ENCODE measurements at places on chromosomes 4 and X.

DNA sequence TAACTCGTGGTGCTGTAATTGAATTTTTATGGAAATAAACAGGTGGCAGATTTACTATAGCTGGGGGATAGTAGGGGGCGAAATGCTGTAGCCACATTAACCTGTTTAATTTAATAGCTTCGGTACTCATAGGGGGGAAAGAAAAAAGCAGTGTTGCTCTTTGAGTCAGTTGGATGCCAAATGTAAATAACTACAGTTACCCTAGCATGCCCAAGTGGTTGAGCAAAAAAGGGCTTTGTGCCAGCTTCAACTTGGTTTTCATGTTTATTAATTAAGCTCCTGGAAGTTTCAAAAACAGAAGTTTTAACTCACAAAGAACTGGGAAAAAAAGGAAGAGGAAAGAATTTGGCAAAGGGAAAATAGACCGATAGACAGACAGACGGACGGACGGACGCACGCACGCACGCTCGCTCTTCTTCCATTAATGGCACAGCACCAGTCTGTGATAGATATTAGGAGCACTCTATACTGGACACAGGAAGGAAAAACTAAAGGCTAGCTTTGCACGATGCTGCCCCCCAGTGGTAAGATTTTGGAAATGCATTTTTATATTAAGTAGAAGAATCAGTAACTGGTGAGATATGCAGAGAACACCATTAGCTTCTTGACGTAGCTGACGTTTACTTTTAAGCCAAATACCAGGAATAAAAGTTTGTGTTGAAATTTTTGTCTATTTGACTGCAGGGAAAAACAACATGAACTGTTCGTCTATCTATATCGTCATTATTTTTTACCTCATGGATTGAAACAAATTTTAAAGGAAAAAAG is 151.8 kb downstream of the SLC7A11 start:
- no peaks in the 10 kb centered on the region for H3K36me3 ChIP-seq
- no peak overlapping the region for H3K4me3 ChIP-seq
- H3K4me1 ChIP-seq: no peaks in the 10 kb centered on the region

DNA sequence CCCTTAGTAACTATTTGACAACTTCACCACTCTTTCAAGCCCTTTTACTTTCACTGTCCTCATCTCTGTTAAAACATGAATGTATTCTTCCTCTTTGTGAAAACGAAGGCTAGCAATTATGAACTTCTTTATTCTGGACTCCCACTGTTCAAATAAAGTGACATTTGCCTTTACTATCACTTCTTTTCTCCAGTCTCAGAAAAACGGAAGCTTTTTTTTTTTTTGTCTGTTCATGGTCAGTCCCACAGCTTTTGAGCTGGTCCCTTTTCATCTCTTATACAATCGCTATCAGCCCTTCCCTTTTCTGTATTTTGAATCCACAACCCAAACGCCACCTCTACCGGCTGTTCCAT is 327.7 kb downstream of the DKK2 start:
- no peak overlapping the region for H3K4me3 ChIP-seq
- no peak overlapping the region for H3K27ac ChIP-seq
- no peaks in the 10 kb centered on the region for H3K27me3 ChIP-seq
- H3K4me1 ChIP-seq: no peaks in the 10 kb centered on the region
- H3K36me3 ChIP-seq: no peaks in the 10 kb centered on the region

DNA sequence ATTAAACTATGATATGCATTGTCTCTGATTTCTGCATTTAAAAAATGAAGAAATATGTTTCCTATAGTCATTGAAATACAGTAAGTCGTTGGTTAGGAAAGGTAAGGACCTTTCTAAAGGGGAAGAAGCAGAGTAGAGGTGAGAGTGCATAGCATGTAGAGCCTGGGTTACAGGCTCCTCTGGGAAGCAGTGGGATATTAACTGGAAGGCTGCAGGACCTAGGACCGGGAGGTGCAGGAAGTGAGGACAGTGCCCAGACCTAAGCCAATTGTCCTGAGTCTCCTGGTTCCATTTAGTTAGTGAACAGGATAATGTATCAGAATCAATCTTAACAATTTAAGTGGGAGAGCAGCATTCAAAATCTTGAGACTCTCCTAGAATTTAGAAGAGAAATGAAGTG is 237.1 kb upstream of the NUDT6 start:
- no peaks in the 10 kb centered on the region for H3K27me3 ChIP-seq
- no peak overlapping the region for H3K27ac ChIP-seq
- H3K4me3 ChIP-seq: no peak overlapping the region
- H3K4me1 ChIP-seq: no peaks in the 10 kb centered on the region
- no peak for DNase-seq
- H3K36me3 ChIP-seq: no peaks in the 10 kb centered on the region

GRCh38 chr4:174580597-174580996 is 58.3 kb upstream of the HPGD start:
- H3K4me1 ChIP-seq: no peaks in the 10 kb centered on the region
- H3K36me3 ChIP-seq: no peaks in the 10 kb centered on the region
- no peak for DNase-seq
- H3K4me3 ChIP-seq: no peak overlapping the region
- H3K27me3 ChIP-seq: no peaks in the 10 kb centered on the region
- H3K27ac ChIP-seq: no peak overlapping the region

- no peak overlapping the region for H3K4me3 ChIP-seq
- H3K27me3 ChIP-seq: no peaks in the 10 kb centered on the region
- no peaks in the 10 kb centered on the region for H3K4me1 ChIP-seq
Measured at GRCh38 chr4:26751838-26752237, 108.8 kb upstream of the STIM2 start.

GRCh38 chr4:144202081-144202480 is 61.6 kb upstream of the GYPA start:
- H3K27ac ChIP-seq: no peak overlapping the region
- H3K4me1 ChIP-seq: no peaks in the 10 kb centered on the region
- H3K27me3 ChIP-seq: no peaks in the 10 kb centered on the region
- H3K36me3 ChIP-seq: no peaks in the 10 kb centered on the region
- no peak overlapping the region for H3K4me3 ChIP-seq

DNA sequence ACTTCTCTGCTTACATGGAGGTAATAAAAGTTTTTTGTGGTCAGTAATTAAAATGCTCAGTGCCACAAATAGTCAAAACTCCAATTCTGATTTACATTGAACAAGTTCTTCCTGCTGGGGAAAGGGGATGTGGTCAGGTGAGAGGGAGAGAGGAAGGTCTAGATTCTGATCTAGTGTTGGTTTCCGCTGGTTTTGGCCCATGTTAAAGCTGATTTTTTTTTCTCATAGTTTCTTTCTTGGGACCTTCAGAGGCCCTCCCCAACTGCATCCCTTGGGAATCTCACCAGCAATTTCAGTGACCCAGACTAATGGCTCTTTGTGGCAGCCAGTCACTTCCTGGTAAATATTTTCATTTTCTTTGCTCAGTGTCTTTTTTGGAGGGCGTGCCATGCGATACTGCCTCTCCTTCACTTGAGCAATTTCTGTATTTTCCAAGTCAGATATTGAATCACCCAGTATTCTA is 332.7 kb downstream of the RAPGEF2 start:
- no peaks in the 10 kb centered on the region for H3K27me3 ChIP-seq
- no peaks in the 10 kb centered on the region for H3K4me1 ChIP-seq
- no peak for DNase-seq
- H3K36me3 ChIP-seq: no peaks in the 10 kb centered on the region

GRCh38 chr4:101356928-101357327 is 9.6 kb upstream of the PPP3CA start:
- no peaks in the 10 kb centered on the region for H3K4me1 ChIP-seq
- no peak overlapping the region for H3K27ac ChIP-seq
- no peak overlapping the region for H3K4me3 ChIP-seq

DNA sequence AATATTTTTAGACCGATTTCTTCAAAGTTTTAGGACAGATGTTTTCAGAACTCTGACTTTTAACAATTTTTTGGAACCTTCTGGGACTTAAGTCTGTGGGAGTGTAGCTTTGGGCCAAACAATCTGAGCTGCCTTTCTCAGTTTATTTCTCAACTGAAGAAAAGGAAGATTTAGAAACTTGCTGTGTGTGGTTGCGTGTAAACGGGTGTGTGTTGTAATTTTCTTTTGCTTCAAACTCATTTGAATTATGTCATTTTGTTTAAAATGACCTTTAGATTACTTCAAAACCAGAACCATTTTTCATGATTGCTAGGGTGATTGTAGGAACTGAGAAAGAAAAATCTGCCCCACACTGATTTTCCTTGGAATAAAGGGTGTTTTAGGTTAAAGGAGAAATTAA is 577.7 kb upstream of the GALNTL6 start:
- no peaks in the 10 kb centered on the region for H3K4me1 ChIP-seq
- no peak for DNase-seq
- H3K36me3 ChIP-seq: no peaks in the 10 kb centered on the region
- H3K27ac ChIP-seq: no peak overlapping the region

DNA sequence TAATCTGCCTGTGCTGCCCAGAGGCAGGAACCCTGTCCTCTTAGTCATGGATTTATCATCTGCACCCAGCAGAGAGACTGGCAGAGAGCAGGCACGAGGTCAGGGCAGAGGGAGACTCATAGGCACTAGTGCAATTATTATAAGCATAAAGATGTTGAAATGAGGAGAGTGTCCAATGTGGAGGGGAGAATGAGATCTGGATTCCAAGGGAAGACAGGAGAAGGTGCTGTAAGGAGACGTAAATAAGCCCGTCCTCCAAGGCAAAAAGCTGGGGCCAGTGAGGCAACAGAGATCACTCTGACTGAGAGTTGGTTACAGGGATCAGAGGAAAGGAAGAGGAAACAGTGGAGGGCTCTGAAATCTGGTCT is 406.2 kb downstream of the MAPK10 start:
- H3K36me3 ChIP-seq: no peaks in the 10 kb centered on the region
- H3K4me3 ChIP-seq: no peak overlapping the region
- H3K27me3 ChIP-seq: no peaks in the 10 kb centered on the region
- no peak overlapping the region for H3K27ac ChIP-seq

DNA sequence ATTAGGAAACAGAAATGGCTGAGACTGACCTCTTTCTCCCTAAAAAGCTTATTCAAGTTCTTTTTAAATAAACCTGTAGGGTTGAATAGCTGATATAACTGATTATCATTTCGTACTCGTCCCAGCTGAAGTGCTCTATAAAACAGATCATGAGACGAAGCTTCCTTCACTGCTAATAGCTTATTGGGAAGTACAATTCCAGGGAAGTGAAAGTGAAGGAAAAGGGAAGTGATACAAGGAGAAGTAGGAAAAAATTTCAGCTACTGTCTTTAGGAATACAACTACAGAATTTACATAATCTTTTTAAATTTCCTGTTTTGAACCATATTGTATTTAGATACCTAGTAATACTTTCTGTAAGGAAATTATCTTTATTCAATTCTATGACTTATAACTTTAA is 103.0 kb downstream of the SNCA start:
- H3K4me1 ChIP-seq: no peaks in the 10 kb centered on the region
- no peak overlapping the region for H3K27ac ChIP-seq
- DNase-seq: no peak
- no peaks in the 10 kb centered on the region for H3K36me3 ChIP-seq
- H3K27me3 ChIP-seq: no peaks in the 10 kb centered on the region

- H3K27me3 ChIP-seq: no peaks in the 10 kb centered on the region
- H3K4me3 ChIP-seq: no peak overlapping the region
- no peaks in the 10 kb centered on the region for H3K4me1 ChIP-seq
- H3K27ac ChIP-seq: no peak overlapping the region
Measured at GRCh38 chr4:81827577-81828202, 356.0 kb upstream of the RASGEF1B start.

GRCh38 chr4:15754323-15754722 is 23.8 kb upstream of the CD38 start:
- no peaks in the 10 kb centered on the region for H3K27me3 ChIP-seq
- no peak for DNase-seq
- H3K27ac ChIP-seq: no peak overlapping the region
- H3K4me1 ChIP-seq: no peaks in the 10 kb centered on the region

GRCh38 chr4:108168671-108169523 is at the start of gene LEF1:
Gene LEF1, minus strand, starts transcription at chr4:108168932. Its CDS starts 1,165 bp downstream, at chr4:108167767.
- H3K4me1 ChIP-seq: no peaks in the 10 kb centered on the region
- H3K4me3 ChIP-seq: peak within 1 kb of the TSS; percentile 46
- peak within 1 kb of the TSS; percentile 45 for H3K27ac ChIP-seq

- H3K4me3 ChIP-seq: no peak overlapping the region
- no peak overlapping the region for H3K27ac ChIP-seq
- no peaks in the 10 kb centered on the region for H3K36me3 ChIP-seq
- no peaks in the 10 kb centered on the region for H3K4me1 ChIP-seq
Measured at GRCh38 chr4:184363258-184363657, 111.1 kb downstream of the IRF2 start.

- no peaks in the 10 kb centered on the region for H3K36me3 ChIP-seq
- H3K4me3 ChIP-seq: no peak overlapping the region
- no peaks in the 10 kb centered on the region for H3K4me1 ChIP-seq
- no peak overlapping the region for H3K27ac ChIP-seq
Measured at GRCh38 chr4:26468283-26468949, 21.9 kb downstream of the CCKAR start.

DNA sequence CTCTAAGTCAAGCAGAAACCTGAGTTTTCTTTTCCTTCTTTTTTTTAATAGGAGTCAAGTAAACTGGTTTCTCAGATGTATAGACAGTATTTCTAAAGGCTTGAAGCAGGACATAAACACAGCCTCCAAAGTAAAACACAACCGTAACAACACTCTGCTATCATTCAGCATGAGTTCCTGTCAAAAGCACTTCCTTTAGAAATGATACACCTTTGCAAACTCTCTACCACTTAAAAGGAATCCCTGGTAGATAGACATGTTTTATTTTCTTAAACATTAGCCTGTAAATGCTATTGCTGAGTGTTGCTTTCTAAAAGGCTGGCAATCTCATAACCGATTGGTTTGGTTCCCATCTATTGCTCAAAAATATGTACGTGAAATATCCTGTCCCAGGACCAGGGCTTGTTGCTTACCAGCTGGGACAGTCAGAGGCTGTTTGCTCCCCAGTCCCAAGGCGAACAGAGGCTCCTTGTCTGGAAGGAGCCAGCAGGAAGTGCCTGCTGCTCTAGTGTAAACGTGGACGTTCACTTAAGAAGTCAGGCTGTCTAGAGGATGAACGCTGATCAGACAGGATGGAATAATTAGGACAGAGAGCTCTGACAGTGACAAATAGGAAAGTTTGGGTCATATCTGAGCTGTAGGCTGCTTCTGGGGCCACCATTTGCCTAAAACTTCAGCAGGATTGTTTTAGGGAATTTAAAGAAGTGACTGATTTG is 173.9 kb upstream of the KLF3 start:
- no peaks in the 10 kb centered on the region for H3K4me1 ChIP-seq
- H3K27ac ChIP-seq: no peak overlapping the region
- no peaks in the 10 kb centered on the region for H3K36me3 ChIP-seq

DNA sequence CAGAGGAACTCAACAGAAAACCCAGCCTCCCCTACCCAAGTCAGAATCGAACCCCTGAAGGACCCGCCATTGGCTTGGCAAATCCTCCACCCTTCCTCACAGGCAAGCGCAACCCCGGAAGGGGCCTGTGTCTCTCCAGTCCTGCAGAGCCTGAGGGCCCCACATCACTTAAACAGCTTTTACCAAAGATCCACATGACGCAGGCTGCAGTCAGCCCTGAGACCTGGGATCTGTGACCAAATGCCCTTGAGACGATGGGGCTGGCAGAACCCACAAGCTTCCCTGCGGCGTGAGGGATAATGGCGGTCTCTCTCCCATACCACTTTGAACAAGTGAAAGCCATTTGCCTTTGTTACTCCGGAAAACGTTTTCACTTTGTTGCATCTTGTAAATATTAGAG is 54.9 kb downstream of the ACOX3 start:
- no peak for DNase-seq
- no peaks in the 10 kb centered on the region for H3K4me1 ChIP-seq
- no peaks in the 10 kb centered on the region for H3K27me3 ChIP-seq
- no peaks in the 10 kb centered on the region for H3K36me3 ChIP-seq
- H3K4me3 ChIP-seq: no peak overlapping the region
- H3K27ac ChIP-seq: no peak overlapping the region
